ENCODE measurements at places on chromosomes 7 and 10.

DNA sequence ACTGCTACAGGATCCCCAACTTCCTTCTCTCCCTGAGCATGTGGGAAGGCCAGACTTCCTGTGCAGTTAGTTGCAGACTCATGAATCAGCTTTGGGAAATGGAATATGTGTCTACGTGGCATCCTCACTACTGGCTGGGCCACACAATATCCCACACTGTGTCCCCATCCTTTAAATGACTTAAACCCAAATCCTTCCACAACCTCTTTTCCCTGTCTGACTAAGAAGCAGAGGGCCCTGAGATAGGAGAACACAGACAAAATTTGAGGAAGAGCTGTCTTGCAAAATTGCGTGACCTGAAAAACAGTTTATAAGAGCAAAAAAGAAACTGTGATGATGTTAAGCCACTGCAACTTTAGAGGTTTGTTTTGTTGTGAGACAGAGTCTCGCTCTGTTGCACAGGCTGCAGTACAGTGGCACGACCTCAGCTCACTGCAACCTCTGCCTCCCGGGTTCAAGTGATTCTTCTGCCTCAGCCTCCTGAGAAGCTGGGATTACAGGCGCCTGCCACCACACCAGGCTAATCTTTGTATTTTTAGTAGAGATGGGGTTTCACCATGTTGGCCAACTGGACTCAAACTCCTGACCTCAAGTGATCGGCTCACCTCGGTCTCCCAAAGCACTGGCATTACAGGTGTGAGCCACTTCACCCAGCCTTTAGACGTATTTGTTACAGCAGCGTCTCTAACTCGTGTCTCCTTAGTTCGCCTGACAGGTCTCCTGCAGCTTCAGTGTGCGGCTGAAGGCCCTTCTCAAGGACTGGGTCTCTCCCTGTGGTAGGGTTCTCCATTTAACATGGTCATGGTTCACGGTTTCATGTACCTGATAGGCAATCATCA lies 46.9 kb upstream of the SFMBT2 start:
- DNase-seq, result no peak

GRCh38 chr7:140074780-140075179 lies 12.0 kb upstream of the PARP12 start:
- DNase-seq, result no peak

DNA sequence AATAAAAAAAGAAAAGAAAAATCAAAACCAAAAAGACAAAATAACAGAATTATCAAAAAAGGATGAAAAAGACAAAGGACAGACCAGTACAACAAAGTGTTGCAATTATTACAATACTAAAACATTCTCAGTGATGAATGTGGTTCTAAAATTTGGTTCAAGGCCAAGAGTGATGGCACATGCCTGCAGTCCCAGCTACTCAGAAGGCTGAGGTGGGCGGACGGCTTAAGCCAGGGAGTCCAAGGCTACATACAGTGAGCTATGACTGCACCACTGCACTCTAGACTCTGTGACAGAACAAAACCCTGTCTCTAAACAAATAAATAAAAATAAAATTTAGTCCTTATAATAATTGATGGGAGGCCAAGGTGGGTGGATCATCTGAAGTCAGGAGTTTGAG lies 14.5 kb downstream of the BAZ1B start:
- no peak for DNase-seq

GRCh38 chr7:93043385-93043985 lies 74.3 kb downstream of the SAMD9 start:
- DNase-seq, result no peak

DNA sequence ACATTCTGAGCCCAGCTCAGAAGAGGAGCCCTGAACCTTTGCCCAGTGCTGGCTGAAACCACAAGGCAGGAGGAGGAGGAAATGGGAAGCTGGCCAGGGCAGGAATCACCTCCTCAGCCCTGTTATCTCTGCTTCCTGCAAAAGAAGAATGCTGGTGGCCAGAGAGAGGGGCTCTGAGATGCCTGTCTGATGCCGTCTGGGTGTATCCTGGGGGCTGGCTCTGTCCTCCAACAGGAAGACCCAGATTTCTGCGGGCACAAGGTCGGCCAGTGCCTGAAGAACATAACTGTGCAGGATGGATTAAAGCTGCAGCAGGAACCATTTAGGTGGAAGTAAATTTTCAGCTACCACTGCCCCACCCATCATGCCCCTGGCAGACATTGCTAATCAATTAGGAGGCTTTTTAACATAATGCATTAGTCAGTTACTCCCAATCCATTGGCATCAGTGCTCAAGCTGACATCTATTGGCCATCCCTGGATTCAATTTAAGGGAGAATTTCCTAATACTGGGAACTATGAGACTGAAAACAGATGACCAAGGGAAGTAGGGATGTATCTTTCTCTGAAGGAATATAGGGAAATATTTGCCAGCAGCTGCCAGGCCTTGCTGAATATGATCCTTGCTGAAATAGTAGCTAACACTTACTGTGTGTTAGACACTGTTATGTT lies 67.7 kb downstream of the COL13A1 start:
- DNase-seq, result no peak
